NCI-H1105 treated with DMSO at 0.1 percent for 48 hours (cell line): ENCODE measurements at places on chromosomes 7 and 10.

DNA sequence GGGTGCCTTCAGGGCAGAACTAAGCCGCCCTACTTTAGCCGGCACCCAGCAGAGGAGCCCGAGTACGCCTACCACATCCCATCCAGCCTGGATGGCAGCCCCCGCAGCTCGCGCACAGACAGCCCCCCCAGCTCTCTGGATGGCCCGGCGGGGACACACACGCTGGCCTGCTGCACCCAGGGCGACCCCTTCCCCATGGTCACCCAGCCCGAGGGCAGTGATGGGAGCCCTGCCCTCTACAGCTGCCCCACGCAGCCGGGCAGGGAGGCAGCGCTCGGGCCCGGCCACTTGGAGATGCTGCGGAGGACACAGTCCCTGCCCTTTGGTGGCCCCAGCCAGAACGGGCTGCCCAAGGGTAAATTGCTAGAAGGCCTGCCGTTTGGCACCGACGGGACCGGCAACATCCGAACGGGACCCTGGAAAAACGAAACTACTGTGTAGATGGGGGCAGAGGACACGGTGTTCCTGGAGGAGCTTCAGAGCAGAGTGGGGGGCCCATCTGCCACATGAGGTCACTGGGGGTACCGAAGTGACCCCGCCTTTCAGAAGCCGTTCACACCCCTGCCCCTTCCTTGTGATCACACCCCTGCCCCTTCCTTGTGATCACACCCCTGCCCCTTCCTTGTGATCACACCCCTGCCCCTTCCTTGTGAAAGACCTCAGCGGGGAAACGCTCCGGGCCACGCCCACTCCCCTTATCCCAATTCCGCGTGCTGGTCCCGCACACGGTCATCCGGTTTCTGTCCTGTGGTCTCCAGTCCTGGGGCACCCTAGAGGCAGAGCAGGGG lies 30.8 kb upstream of the KNDC1 start:
- no peak for DNase-seq

DNA sequence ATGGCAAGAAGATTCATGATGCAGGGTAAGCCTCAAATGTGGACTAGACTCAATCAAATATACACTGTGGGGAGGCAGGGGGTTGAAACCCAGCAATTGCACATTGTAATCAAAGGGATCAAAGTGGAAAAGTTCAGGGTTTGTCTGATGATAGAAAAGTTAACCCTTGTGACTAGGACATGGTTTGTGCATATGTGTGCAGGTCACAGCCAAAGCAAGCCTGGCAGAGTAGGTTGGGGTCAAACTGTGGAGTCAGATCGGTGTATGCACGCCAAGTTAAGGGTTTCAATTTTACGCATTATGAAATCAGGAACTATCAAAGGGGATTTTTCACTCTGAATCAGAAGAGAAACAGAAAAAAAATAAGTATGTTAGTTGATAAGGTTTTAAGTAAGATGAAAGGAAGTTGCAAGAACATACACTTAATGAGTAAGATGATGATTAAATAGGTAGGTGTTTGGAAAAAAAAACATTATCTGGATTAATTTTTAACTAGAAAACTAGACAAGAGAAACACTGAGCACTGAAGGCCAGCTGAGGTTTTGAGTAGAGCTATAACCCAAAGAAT lies 188.3 kb downstream of the DGKB start:
- no peak for DNase-seq

DNA sequence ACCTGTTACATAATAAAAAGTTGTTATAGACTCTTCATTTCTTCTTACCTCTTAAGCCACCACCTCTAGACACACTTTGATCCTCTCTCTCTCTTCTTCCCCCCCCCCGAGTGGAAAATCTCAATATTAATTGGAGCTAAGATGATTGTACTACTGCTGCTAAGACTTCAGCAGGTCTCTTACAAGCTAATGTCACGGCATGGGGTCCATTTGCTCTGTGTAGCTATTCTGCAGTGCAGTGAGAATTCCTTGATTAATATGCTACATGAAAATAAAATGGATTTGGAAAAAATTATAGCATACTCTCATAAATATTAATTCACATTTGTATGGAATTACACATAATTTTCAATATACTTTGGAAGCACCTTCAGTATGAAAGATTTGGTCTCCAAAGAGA lies 297.2 kb downstream of the AUTS2 start:
- no peak for DNase-seq

DNA sequence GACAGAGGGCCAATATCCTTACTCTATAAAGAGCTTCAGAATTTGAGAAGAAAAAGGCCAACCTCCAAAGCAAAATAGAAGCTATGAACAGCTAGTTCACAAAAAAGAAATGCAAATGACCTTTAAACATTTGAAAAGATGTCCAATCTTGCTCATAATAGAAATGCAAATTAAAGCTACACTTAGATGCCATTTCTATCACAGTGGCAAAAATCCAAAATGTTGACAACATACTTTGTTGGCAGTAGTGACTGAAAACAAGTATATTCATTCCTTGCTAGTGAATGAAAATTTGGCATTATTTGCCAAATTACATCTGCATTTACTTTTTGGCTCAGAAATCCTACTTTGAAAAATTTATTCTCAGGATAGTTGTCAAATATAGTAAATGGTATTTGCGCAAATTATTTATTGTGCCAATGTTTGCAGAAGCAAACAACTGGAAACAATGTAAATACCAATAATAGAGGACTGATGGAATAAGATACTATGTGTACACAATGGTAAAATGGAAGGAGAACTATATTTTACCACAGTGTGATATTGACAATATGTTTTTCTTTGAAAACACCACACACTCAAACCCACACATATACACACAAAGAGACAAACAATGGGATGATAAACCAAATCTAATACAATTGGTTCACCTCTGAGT lies 9.4 kb downstream of the TMEM106B start:
- peak; percentile 40 for DNase-seq

DNA sequence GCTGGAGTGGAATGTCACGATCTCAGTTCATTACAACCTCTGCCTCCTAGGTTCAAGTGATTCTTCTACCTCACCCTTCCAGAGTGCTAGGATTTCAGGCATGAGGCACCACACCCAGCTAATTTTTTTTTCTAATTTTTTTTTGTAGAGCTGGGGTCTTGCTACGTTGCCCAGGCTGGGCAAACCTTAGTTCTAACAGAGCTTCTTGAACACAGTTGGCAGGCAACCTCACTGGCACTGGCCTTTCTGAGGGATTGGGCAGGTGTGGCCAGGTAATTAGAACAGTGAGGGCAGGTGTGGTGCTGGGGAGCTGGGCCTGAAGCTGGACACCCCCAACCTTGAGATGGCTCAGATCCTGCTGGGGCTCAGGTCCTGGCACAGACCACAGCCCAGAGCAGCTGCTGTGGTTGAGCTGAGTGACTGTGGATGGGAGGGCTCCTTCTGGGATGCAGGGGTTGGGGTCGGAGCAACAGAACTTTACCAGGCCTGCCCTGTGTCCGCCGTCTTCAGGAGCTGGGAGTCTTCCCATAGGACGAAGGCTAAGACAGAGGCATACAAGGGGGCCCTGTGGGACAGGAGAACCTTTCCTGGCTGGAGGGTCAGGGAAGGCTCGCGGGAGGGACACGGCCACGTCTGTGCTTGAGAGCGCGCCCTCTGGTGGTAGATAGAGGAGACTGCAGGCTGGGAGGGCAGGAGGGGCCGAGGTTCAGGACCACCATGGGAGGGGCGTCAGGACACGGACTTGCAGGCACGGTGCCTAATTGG lies 48.2 kb downstream of the COL26A1 start:
- DNase-seq, result no peak

DNA sequence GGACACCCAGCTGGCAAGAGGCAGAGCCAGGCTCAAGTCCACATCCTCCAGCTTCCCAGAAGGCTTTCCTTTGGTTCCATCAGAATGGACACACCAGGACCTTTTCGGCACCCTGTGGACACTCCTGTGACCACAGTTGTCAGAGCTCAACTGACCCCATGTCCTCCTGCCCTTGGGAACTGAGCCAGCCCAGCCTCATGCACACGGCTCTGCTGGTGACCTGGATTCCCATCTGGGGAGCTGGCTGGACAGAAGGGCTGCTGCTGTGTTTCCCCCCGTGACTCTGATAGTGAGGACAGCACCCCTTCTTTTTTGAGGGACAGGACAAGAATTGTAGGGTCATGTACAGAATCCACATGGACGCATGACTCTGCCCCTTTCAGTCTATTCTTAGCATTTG lies 289.2 kb downstream of the WDR37 start:
- no peak for DNase-seq

GRCh38 chr7:41489885-41490284 lies 213.0 kb downstream of the INHBA start:
- no peak for DNase-seq

DNA sequence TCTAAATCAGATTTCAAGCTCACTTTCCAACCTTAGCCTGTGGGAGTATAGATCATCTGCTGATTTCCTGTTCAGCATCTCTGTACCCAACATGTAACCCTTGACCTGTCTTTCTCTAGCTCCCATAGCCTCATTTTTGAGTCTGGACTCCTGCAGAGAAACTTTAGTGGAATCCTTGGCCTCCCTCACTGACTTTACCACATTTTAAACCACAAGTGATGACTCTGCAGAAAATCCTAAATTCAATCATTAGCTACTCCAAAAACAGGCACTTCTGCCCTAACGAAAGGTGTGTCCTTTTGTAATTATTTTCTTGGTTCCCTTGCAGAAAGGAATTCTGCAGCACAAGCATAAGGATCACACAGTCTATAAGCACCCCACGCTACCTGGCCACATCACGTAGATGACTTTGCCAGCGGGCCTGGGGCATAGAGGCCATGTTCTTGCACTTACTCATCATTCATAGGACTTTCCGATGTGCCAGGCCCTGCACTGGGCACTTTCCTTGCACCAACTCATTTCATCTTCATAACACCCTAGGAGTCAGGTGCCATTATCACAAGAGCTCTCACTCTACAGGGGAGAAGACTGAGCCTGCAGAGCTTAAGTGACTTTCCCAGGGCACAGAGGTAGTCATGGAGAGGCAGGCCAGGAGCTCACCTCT lies 57.2 kb upstream of the OPALIN start:
- no peak for DNase-seq

- DNase-seq, result no peak
Measured at GRCh38 chr10:129171812-129172211, 295.2 kb upstream of the MGMT start.

- DNase-seq, result no peak
Measured at GRCh38 chr10:5563321-5563961, 38.7 kb downstream of the CALML3 start.

DNA sequence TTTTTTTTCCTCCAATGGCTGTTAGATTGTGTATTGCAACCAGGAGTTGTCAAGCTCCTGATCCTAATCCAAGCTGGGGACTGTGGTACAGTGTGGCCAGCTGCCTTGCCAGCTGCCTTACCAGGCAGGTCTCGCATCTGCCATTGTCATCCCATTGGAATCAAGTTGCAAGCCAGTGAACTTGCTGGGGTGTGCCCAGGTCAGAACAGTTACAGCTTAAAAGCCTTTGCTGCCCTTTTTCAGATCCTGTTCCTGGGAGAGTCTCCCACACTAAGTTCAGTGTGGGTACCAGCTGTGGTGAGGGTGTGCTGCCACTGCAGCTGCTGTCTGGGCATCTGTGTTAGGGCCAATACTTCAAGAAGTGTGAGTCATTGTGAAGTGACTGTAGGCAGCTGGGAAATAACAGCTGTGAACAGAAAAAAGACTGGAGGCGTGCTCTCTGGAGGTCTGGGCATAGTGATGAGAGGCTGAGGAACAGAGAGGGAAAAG lies 72.8 kb downstream of the CCNY start:
- DNase-seq, result peak; percentile 18

- no peak for DNase-seq
Measured at GRCh38 chr7:22115689-22116088, 170.0 kb upstream of the CDCA7L start.

- DNase-seq, result no peak
Measured at GRCh38 chr10:69397972-69398371, 18.7 kb downstream of the TACR2 start.

DNA sequence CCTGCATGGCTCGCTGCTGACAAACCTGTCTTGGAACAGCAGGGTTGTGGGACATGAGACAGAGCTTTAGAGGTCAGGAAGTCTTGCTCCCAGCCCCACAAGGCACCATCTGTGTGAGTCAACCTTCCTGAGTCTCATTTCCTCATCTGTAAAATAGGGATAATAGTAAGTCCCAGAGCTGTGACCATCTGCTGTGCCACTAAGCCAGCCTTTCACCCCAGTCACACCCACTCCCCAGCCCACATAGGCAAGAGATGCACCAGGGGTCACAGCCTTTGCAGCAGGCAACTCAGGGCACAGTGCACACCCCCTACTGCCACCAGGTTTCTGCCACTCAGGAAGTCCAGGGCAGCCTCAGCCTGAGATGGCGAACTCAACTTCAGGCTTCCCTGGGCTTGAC lies 29.4 kb upstream of the CDH23 start:
- no peak for DNase-seq

DNA sequence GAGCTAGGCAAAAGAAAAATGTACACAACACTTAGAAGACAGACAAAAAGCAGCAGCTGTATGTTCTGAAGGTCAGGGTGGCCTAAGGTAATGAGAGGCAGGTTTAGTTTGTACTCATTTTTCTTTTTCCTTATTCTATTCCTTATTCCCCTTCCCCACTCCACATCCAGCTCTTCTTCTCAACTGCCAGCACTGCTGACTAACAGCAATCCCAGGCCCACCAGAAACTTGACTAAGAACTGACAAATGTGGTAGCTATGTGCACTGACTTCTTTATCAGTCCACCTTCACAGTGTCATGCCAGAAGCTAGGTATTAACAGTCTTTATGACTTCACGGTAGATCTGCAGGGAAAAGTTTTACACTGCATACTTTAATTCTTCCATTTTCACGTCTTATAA lies 6.1 kb downstream of the COPG2 start:
- no peak for DNase-seq

- DNase-seq, result no peak
Measured at GRCh38 chr7:25567430-25567829, 339.1 kb upstream of the NPVF start.

- DNase-seq, result no peak
Measured at GRCh38 chr10:71218651-71219050, 6.3 kb downstream of the UNC5B start.

DNA sequence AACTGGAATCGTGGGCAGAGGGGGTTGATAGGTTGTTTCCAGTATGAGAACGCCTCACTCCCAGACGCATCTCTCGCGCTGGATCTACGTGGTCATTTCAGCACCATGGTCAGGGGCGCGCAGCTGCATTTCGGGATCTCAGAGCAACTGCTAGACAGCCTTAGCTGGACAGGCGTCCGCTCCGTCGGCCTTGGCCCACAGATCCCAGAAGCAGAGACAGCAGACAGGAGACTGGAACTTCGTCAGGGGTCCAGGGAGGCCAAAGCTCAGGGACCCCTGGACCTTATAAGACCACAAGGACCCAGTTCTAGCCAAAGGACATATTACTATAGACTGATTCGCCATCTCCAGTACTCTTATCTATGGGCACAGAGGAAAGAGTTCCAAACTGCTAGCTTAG lies 5.3 kb downstream of the NEUROG3 start:
- DNase-seq, result no peak
